ENCODE measurements at places on chromosomes 6 and 20.

DNA sequence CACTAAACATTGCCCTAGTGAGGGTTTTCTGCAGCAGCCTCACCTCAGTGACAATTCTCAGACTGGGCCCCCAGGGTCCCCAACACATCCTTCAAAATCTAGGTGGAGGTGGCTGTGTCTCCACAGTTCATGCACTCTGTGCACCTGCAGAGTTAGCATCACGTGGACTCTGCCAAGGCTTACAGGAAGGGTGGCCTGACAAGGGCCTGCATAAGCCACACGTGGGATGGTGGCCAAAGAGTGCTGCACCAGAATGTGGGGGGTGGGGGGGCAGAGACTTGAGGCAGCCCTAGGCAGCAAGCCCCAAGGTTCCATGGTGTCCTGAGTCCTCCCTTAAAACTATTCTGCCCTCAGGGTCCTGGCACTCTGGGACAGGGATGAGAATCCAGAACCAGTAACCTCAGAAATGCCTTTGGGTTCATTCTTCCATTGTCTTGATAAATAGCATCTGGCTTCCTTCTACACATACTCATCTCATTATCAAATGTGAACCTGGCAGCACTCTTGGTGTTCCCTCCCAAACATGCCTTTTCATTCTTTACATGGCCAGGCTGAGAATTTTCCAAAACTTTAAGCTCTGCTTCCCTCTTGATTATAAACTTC, 1.6 kb upstream of the SERPINB1 start:
- no peak for DNase-seq

- no peak for DNase-seq
These were observed 35.1 kb upstream of the MYL9 start for GRCh38 chr20:36506253-36506652.

DNA sequence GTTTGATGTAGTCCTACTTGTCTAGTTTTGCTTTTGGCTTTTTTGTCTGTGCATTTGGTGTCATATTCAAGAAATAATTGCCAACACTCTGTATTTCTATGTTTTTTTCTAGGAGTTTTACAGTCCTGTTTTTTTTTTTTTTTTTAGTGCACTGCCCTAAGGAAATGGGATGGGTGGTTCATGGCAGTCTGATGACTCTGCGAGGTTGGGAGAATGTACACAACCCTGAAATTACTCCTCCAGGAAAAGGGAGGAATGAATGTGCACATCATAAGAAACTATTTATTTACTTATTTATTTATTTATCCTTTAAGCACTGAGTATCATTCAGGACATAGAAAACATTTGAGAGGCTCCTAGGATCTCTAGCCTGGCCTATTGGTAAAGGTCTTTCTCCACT, 15.2 kb upstream of the SLC17A5 start:
- no peak for DNase-seq

- DNase-seq = no peak
These were observed 6.4 kb downstream of the FGD2 start for GRCh38 chr6:37011656-37012378.

DNA sequence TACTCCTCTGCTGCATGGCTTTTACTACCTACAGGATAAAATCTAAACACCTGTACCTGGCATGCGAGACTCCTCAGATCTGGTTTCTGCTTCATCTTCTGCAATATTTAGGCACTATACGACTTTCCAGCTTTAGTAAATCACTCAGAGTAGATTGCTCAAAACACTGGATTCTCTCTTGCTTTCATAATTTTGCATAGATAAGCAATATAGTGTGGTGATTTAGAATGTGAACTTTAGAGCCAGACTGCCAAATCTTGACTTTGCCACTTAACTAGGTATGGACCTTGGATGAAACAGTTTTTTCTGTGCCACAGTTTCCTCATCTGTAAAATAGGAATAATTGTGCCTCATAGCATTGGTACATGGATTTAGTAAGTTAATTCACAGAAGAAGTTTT, 28.9 kb downstream of the CEP57L1 start:
- no peak for DNase-seq

GRCh38 chr20:40265825-40266533, 423.1 kb downstream of the MAFB start:
- DNase-seq = no peak

DNA sequence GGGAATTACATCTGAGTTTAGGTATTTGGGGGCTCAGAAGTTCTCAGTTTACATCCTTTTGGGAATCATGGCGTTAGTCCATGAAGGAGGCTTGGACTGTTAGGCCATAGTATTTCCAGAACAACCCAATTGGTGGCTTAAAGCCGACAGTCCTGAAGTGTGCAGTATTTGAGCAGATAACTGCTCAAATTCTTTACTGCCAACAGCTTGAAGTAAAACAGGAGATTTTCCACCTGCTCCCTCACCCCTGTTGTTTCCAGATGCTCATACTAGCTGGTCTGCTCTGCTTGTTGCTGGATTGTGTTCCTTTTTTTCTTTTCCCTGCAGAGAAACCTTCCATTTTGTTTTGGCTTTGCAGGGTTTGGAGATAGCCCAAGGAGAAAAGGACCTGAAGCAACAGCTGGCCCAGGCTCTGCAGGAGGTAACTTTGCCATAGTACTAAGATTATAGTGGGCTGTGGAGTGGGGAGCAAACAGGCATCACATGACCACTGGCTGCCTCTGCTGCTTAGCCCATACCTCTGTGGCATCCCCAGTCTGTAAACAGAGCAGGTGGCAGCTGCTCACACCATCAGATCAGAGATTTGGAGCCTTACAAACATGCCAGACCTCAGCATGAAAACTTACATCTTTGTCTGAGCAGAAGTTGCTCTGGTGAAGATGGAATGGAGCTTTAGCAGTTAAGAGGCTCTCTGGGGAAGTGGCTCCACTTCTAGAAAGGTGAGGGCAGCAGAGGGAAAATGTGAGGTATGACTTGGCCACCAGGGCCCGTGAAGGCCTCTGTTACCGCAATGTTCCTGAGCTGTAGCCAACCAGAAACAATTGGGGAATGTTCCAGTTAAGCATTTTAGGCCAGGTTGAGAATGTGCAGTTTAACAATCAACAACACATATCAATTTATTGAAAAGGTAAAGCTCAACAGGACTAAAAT, 17.6 kb downstream of the RNF8 start:
- DNase-seq = no peak
